ENCODE measurements at places on chromosomes 4 and X.

DNA sequence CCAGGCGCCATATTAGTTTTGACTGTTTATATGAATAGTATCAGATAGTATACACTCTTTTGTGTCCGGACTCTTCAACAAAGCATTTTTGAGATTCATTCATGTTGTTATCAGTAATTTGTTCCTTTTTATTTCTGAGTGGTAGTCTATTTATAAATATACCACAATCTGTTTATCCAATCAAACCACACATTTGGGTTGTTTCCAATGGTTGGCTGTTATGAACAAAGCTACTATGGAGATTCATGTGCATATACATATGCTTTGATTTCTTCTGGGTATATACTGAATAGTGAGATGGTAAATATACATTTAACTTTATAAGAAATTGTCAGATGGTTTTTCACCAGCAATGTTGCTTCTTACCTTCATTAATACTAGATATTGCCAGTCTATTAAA is 36.8 kb upstream of the TAPT1 start:
- DNase-seq = no peak

- DNase-seq = no peak
These were observed 10.8 kb upstream of the XIAP start for GRCh38 chrX:123849096-123849495.

- no peak for DNase-seq
These were observed 311.2 kb downstream of the BMPR1B start for GRCh38 chr4:95068818-95069478.

DNA sequence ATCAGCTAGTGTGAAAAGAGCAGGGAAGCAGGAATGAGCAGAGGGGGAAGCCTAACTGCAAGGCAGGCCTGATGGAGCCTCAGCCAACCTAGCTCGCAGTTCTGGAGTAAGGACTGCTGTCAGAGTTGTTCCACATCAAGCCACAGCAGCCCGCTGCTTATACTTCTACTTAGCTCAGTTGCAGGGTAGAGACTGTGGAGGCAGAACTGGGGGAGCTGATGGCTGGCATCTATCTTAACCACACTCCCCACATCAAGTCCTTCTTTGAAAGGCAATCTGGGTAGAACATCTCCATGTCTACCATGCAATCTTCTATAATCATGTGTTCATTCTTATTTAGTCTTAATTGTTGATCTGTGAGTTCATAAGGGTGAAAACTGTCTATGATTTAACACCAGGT is 46.1 kb downstream of the DDX60 start:
- no peak for DNase-seq

DNA sequence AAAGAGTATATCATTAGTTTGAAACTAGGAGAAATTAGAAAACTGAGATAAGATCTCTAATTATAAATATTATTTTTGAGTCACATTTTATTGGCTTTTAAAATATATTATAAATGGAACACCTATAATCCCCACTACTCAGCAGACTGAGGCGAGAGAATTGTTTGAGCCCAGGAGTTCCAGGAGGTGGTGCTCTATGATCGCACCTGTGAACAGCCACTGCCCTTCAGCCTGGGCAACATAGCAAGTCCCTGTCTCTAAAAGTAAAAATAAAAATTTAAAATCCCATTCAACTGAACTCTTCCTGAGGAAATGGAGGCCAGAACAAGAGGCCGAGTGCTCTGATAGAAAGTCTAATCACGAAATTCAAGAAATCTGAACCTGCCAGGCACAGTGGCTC is 6.3 kb upstream of the C4orf36 start:
- no peak for DNase-seq

GRCh38 chr4:68570122-68570507 is 6.0 kb downstream of the UGT2B17 start:
- no peak for DNase-seq

GRCh38 chr4:147991543-147992283 is 259.8 kb downstream of the ARHGAP10 start:
- no peak for DNase-seq

GRCh38 chr4:142707401-142707800 is 138.7 kb downstream of the INPP4B start:
- no peak for DNase-seq

DNA sequence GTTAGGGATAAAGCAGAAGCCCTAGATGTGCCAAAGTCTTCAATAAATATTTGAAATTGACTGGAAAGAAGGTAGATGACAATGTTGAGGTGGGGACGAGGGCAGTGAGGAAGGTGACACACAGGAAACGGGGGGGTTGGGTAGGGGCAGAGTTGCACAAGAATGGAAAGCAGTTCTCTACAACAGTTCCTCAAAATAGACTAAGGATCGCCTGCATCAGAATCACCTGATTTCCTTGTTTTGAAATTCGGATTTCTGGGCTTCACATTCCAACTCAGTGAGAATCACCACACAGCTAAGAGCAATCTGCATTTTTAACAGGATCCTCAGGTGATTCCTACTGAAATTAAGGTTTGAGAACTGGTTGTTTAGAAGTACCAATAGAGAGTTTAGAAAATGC is 70.6 kb downstream of the ARFIP1 start:
- no peak for DNase-seq

GRCh38 chrX:1649621-1650020 is 34.8 kb downstream of the ASMT start:
- no peak for DNase-seq

- no peak for DNase-seq
These were observed 4.3 kb downstream of the GABRQ start for GRCh38 chrX:152641996-152642395.

DNA sequence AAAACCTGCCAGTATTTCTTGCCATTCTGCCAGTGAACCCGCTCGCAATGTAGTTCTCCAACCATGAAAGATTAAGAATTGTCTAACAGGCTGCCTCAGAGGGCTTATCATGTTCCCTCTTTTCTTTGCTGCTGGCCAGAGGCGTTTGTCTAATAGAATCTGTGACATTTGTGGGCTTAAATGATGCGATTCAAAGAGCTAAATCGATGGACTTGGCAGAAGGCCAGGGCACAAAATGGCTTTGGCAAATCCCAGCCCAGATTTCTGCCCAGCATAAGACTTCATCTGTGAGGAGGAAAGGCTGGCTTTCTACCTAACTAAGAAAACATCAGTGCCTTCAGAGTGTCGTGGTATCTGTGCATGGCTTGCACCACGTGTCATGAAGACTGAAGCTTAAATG is 79.9 kb downstream of the TRPC5OS start:
- no peak for DNase-seq

- DNase-seq = no peak
These were observed 969.5 kb downstream of the PCDH18 start for GRCh38 chr4:136562834-136563233.

DNA sequence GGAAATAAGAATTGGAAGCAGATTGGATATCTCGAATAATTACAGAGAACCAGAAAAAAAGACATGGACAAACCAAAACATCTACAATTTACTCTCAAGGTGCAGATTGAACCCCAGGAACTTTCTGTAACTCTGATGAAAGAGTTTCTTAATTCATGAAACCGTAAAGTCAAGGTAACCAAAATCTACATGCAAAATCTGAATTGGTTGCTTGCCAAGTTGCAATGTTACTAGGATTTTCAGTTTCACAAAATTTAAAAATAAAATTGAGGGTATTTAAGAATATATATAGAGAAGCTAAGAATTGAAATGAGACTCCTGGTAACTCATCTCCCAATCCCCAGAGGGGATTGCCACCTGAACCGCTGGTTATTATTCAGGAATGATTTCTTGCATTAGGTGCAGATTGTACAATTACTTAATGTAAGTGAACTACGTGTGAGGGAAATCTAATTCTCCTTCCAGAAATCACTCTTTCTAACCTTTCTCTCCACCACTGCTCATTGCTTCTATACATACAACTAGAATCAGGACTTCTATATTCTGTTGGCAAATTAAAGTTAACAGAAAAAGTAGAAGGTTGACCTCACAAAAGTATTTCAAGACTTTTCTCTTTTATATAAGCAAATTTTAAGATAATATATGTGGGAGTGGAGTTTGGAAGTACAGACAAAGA is 221.5 kb upstream of the NDST4 start:
- no peak for DNase-seq

GRCh38 chrX:99663136-99663535 is 746.9 kb downstream of the PCDH19 start:
- no peak for DNase-seq

- DNase-seq = no peak
These were observed 80.7 kb upstream of the GPM6B start for GRCh38 chrX:13897566-13897965.

DNA sequence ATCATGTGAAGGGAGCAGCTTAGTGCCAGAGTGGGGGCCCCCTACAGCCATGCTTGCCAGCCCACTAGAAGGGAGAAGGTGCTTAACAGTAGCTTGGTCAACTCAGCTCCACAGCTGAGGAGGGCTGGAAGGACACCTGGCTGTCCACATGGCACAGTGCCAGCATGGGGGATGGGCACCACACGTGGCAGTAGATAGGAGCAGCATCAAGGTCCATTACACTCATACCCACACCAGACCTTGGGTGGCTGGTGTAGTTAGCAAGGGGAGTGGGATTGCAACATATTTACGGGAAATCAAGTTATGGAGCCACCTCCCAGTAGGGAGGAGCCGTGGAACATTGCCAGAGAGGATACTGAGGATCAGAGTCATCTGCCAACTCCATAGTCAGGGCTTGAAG is 37.9 kb upstream of the SLC4A4 start:
- DNase-seq = no peak

DNA sequence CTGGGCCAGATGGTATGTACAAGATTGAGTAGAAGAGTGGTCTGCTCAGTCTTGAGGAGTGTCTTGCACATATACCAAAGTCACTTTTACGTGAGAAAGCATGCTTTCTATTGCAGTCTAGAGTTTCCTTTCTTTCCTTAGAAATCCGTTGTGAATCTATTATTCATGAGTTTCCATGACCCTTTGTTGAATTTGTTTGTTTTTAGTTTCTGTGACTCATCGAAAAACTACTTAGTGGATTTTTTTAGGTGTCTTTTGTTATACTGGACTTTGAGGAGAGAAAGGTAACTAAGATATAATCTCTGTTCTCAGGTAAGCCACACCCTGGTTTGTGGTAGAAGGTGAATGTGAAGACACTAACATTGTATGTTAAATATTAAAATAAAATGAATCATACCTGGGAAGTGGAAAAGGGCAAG is 23.0 kb downstream of the GALNT7 start:
- DNase-seq = no peak

DNA sequence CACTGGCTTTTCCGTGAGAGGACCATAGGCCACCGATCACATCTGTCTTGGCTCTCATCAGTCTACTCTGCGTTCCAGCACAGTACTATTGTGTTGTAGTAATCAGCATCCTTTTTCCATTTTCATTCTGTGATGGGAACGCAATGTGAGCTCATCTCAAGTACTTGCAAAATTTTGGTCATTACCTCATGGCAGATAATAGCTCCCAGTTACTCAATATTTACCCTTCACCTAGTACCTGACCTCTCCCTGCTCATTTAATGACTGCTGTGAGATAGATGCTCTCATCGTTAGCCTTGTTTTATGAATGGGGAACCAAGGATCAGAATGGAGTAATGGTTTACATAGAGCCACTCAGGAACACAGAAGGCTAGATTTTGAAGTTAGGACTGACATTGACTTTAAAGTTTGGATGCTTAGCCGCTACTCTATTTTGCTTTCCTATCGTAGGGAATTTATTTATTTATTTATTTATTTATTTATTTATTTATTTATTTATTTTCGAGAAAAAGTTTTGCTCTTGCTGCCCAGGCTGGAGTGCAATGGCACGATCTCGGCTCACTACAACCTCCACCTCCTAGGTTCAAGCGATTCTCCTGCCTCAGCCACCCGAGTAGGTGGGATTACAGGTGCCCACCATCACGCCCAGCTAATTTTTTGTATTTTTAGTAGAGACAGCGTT is 6.5 kb upstream of the GPR101 start:
- no peak for DNase-seq

GRCh38 chrX:132671229-132671641 is 182.4 kb upstream of the MBNL3 start:
- DNase-seq = no peak

DNA sequence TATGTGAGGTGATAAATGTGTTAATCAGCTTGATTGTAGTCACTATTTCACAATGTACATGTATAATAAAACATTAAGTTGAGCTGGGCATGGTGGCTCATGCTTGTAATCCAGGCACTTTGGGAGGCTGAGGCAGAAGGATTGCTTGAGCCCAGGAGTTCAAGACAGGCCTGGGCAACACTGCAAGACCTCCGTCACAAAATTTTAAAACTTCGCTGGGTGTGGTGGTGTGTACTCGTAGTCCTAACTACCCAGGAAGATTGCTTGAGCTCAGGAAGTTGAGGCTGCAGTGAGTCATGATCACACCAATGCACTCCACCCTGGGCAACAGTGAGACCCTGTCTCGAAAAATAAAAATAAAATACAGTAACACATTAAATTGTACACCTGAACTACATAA is 20.1 kb downstream of the LYAR start:
- no peak for DNase-seq

- DNase-seq = no peak
These were observed 386.9 kb upstream of the MAOA start for GRCh38 chrX:43269201-43269600.

DNA sequence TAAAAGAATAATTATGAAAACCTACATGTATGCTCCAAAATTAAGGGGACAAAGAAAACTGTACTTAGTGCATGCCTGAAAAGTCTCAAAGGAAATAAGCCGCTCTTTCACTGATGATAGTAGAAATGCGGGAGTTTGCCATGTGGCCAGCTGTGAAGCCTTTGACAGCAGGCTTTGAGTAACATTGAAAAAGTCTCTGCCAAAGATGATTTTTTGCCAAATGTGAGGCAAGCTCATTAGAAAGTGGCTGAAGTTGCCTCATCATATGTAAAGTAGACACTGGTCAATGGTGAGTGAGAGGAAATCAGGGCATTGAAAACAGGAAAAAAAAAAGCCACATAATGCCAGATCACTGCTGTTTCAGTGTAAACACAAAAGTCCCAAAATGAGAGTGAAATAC is 2360.1 kb downstream of the PCDH7 start:
- DNase-seq = no peak

DNA sequence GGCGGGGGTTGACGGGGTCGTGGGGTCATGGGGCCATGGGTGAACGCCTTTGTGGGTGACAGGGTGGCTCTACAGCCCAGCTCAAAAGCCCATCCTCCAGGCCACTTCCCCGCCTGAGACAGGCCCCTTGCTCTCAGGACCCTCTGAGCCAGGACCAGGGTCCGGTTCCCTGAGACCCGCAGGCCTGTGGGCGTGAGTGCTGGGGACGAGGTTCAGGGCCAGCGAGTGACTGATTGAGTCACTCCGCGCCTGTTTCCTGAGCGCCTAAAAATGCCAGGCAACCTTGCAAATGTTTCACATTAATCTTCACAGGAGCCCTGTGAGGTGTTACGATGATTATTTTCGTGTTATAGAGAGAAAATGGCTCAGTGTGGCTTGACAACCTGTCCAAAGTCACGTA is 97.8 kb downstream of the ZNF674 start:
- no peak for DNase-seq

DNA sequence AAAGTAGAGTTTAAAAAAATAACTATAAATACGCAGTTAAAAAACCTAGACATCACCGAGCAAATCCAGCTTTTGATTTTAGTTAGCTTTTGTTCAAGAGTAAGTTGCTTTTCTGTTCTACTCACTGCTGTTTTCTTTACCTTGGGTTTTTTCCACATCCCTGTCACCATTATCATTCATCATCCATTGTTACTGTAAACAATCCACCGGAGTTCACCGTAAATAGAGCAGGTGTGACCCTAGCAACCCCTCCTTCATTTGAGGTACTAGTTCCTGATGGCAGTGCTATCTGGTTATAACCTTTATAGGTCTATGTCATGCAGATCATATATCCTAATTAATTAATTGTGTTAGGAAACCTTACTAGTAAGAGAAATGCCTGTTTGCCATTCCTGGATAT is 43.0 kb upstream of the TEX13D start:
- no peak for DNase-seq
